CD4-positive, alpha-beta memory T cell (primary cell): ENCODE measurements at places on chromosomes 3 and 15.

- no peak for DNase-seq
Observed at GRCh38 chr3:189673535-189673934, 42.3 kb downstream of the TP63 start.

GRCh38 chr3:161649900-161650484 lies 153.4 kb downstream of the OTOL1 start:
- no peak for DNase-seq

DNA sequence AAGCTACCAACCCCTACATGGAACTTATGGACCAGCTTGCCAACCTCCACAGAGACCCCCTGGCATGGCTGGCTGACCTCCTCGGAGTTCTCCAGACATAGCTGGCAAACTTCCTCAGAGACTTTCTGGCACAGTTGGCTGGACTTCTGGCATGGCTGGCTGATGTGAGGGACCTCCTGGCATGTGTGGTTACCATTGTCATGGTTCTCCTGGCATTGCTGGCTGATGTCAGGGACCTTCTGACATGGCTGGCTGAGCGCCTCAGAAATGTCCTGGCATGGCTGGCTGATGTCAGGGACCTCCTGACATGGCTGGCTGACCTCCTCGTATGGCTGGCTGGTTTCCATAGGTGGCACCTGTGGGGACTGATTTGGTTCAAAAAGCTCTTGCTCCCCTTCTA lies 17.5 kb downstream of the MAP1A start:
- DNase-seq: no peak

DNA sequence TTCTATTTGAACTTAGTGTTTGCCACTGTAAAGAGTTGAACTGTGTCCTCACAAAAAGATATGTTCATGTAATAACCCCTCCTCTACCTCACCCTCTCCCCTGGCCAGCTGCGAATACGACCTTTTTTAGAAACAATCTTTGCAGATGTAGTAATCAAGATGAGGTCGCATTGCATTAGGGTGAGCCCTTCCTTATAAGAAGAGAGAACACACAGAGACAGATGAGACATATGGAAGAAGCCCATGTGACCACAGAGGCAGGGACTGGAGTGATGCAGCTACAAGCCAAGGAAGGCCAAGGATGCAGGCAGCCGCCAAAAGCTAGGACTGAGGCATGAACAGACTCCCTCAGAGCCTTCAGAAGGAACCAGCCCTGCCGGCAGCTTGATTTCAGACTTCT lies 27.6 kb downstream of the GPR176 start:
- no peak for DNase-seq

DNA sequence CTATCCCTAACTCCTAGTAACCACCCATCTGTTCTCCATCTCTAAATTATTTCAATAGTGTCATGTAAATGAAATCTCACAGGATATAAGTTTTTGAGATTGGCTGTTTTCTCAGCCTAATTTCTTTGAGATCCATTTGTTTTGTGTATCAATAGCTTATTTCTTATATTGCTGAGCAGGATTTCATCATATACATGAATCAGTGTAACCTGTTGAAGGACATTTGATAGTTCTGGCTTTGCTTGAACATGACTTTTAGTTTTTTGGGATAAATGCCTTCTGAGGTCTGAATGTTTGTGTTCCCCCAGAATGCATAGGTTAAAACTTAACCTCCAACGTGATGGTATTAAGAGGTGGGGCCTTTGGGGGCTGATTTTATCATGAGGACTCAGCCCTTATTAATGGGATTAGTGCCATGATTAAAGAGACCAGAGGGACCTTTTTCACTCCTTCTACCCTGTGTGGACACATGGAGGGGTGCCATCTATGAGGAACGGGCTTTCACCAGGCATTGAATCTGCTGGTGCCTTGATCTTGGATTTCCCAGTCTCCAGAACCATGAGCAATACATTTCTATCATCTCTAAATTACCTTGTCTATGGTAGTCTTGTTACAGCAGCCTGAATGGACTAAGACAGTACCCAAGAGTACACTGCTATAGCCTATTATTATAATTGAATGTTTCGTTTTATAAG lies 118.3 kb downstream of the FNDC3B start:
- no peak for DNase-seq
